ENCODE measurements at places on chromosomes 1 and 21.

GRCh38 chr1:224329484-224329841, 509 bp downstream of the NVL start:
- DNase-seq: no peak

- no peak for DNase-seq
These were observed 27.8 kb upstream of the TINAGL1 start for GRCh38 chr1:31548534-31548906.

DNA sequence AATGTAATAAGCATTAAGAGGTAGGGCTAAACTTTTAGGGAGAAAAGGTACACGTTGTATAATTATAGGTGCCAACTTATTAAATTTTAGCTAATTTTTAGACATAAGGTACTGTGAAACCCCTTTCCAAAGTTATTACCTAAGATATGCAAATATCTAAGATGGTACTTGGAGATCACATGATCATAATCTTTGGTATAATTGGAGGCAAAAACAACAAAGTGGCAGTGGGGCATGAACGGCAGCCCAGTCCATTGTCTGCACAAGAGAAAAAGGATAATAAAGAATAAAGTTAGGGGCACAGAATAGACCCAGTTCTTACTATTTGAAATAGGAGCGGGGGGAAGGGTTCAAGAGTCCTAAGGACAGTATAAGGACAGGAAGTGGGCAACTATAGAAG, 51.2 kb downstream of the DESI2 start:
- DNase-seq: no peak

- DNase-seq: peak; percentile 40
These were observed 12.6 kb upstream of the OR6N2 start for GRCh38 chr1:158793604-158794003.

GRCh38 chr1:145982010-145982723, 14.2 kb downstream of the TXNIP start:
- no peak for DNase-seq

DNA sequence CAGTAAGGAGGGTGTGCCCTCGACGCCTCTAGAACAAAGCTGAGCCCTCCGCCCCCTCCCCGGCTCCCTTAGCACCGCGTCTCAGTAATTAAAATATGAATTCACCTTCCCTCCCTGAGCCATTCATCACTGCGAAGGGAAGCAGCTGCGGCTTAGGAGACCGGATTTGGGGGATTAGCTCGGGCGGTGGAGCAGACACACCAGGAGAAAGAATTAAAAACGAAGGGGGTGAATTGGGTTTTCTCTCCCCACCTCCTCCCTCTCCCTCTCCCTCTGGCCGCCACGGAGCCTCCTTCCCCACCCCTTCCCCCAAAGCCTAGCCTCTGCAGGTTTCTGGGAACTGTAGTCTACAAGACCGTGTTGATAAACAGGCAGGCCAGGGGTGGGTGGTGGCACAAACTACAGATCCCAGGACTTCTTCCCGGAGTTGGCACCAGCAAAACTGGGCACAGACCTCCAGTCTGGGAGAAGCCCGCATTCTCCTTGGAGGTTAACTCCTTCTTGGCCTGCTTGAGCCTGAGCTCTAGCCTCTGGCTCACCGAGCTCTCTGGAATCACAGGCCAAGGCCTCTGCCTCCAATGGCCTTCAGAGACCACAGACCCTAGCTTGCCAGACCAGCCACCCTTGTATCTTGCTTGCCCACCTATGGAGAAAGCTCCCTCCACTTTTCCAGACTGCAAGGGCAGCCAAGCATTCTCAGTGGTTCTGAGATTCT, 10.8 kb downstream of the BLACAT1 start:
- no peak for DNase-seq

DNA sequence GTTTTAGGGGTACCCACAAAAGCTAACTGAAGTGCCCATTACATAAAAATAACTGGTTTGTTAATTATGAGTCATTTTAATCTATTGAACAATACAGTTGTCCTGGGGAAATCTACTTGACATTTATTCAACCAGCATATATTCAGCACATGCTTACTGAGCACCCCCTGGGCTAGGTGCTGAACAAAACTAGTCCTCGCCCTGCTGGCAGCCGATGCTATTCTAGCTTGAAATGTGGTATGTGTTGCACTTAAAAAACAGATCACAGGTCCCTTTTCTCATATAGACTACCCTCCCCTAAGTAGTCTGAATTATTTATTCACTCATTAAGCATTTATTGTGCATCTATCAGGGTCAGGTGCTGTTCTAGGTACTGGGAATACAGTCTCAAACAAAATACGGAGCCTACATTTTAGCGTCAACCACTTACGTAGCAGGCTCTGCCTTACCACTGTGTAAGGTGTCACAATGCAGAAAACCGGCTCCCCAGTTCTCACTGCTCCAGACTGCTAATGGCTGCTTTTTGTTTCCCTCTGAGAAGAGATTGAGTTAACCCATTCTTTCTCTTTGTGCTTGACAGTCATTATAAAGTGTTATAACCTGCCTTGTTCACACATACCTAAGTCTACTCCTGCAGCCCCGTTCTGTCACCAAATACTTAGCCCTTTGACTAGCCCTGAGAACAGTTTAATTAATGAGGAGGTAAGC, 57.1 kb downstream of the ADCY10 start:
- no peak for DNase-seq

DNA sequence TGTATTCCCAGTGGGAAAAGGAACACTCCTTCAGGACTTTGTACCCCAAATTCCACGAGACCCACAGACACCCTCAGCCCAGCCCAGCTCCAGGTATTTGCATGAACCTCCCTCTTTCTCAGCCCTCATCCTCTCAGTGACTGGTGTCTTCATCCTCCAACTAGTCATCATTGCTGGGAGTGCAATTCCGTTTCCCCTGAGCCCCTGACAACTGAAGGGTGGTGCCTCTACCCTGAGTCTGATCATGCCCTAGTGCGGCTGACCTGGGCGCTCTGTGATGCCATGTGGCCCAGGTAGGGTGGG, 3.8 kb upstream of the ZNF692 start:
- peak; percentile 33 for DNase-seq

DNA sequence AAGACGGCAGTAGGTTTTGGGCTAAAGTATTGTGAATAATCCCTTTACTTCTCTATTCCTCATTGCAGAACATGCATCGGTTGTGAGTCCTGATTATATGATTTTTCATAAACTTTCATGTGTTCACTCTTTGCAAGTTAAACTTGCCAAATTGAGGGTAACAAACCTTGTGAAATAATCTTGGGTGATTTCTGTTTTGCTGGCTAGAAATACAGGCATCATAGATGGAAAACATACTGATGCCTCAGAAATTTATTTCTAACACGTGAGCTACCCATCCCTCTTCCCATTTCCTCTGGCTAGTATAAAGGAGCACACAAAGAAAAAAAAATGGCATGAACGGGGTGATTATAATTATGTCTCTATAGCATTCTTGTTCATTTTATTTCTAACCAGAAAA, 39.6 kb downstream of the RGS5 start:
- no peak for DNase-seq

DNA sequence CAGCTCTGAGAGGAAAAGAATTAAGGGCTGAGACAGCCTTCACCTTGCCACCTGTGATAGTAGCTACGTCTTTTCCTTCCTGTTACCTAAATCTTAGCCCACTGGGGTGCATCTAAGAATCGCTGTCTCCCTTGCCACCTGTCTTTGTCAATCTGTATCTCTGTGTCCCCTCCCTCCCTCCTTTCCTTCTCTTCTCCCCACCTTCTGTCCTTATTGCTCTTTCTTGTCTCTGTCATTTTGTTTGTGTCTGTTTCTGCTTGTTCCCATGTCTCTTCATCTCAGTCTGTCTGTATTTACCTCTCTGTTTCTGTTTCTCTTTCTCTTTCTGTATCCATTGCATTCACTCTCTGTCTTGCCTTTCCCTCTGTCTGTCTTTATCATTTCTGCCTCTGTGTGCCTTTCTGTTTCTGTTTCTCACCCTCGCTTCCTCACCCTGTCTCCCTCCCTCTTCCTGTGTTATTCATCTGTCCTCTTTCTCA, 30.2 kb downstream of the SLC22A15 start:
- peak; percentile 14 for DNase-seq

DNA sequence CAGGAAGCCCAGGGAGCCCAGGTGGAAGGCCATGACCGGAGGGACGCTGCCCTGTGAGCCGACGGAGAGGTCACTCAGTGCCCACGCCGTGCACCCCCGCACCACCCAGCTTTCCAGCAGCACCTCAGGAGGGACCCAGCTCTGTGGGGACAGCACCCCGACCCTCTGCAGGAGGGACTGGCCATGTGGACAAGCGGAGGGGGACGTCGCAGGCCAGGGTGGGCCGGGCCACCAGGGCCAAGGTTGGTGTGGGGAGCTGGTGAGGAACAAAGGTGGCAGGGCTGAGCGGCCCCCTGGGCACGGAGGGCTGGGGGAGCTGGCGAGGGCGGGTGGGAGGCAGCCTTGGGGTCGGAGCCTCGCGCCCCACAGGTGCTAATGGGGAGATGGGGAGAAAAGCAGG, 22.8 kb downstream of the NADK start:
- no peak for DNase-seq

DNA sequence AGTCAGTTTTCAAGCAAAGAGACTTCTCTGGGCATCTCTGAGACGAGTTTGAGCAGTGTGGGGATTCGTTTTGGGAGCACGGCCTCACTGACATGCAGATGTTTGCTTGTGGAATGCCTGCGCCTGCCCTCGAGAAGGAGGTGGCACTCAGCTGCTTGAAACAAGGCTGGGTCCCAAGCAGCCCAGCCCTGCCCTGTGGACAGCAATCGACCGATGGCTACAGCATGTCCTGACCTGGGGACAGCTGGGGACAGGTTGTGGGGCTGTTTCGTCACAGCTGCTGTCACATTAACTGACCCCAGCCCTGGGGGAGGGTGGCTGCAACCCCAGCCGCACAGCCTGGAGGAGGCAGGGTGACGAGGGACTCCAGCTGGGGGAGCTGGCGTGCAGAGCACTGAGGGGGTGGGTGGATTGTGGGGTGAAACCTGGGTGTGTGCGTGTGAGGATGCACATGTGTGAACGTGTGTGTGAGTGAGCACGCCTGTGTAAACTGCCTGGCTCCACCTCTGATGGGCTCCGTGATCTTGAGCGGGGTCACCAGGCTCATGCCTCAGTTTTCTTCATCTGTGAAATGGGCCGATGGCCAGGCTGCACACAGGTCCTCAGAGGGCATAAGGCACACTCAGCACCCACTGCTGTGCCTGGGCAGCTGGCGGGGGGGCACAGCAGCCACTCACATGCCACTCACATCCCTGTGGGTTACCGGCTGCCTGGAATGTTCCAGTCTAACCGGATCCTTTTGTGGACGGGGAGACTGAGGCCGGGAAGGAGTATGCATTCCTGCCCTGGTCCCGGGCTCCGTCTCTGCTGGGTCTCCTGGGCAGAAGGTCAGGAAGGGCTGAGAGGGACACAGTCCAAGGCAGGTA, 49.3 kb downstream of the COL18A1 start:
- DNase-seq: no peak

GRCh38 chr1:59664166-59664565, 150.6 kb upstream of the HOOK1 start:
- no peak for DNase-seq

DNA sequence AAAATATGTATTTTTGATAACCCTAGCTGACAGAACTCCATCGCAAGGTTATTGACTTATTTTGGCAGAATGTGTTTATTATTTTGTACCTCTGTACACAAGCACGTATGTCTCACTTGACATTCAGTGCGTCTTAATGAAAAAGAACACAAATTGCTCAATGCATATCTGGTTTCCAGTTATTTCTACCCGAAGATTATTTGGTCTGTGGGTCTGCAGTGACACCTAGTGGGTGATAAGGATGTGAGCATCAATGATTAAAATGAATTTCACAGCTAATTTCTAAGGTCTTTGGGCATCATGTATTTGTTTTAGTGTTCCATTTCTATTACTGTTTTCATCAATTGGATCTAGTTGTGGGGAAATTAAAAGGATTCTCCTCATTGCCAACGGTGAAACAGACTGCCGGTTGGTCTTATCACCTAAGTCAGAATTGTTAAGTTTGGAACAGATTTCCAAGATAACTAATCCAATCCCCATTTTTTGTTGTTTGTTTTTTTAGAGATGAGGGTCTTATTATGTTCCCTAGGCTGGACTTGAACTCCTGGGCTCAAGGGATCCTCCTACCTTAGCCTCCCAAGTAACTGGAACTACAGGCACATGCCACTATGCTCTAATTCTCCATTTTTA, 13.9 kb downstream of the DDX20 start:
- DNase-seq: peak; percentile 73

- DNase-seq: no peak
These were observed 124.2 kb upstream of the IFFO2 start for GRCh38 chr1:19080721-19081120.

DNA sequence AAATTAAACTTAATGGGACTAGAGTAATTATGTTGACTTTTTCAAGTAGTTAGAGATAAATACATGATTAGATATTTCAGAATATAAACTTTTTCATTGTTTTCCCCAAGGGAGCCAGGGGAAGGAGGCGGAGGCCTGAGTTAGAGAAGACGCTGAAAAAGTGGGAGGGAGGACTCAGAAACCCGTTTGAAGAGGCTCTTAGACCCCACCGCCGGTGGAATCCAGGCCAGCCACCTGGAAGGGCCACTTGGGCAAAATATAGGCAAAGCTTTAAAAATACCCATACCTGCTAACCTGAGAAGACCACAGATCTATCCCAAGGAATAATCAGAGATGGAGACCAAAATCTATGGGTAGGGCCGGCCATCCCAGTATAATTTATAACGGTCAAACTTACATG, 242.6 kb downstream of the PTPRU start:
- DNase-seq: no peak
